ENCODE measurements at places on chromosomes 5 and 9.

GRCh38 chr9:28410411-28410810 is 837.1 kb upstream of the C9orf72 start:
- no peak for DNase-seq

GRCh38 chr5:15420201-15420600 is 79.8 kb upstream of the FBXL7 start:
- no peak for DNase-seq

DNA sequence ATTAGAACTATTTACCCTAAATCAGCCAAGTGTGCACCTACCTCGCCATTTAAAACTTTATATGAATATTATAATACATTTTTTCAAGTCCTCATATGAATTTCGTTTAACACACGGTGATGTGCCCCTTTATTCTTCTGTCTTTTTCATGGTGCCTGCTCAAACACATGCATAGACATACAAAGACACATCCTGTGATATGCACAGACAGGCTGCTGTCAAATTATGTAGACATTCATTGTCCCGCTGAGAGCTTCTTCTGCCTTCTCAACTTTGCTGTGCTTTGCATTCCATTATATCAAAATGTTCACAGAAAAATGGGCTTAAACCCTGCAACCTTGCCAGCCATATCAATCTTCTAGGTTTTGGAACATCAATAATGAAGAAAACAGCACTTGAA is 193.8 kb downstream of the NTRK2 start:
- no peak for DNase-seq

DNA sequence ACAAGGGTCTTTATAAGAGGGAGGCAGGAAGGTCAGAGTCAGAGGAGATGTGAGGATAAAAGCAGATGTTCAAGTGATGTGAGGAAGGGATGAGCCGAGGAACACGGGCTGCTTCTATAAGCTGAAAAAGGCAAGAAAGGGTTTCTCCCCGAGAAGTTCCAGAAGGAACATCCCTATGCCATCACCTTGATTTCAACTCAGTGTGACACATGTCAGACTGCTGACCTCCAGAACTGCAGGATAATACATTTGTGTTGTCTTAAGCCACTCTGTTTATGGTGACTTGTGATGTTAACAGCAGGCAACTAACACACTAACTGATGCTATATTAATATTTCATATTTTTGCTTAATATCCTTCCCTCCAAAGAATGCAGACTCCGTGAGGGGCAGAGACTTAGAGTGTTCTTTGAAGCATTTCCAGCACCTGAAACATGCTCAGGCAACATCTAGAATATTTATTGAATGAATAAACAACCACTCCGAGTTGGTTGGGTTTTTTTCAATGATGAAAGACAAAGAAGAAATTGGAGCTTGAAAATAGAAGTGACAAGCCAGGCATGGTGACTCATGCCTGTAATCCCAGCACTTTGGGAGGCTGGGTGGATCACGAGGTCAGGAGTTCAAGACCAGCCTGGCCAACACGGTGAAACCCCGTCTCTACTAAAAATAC is 77.6 kb upstream of the ADRA1B start:
- DNase-seq = no peak

- no peak for DNase-seq
Observed at GRCh38 chr5:151699071-151699901, 12.6 kb upstream of the SPARC start.

DNA sequence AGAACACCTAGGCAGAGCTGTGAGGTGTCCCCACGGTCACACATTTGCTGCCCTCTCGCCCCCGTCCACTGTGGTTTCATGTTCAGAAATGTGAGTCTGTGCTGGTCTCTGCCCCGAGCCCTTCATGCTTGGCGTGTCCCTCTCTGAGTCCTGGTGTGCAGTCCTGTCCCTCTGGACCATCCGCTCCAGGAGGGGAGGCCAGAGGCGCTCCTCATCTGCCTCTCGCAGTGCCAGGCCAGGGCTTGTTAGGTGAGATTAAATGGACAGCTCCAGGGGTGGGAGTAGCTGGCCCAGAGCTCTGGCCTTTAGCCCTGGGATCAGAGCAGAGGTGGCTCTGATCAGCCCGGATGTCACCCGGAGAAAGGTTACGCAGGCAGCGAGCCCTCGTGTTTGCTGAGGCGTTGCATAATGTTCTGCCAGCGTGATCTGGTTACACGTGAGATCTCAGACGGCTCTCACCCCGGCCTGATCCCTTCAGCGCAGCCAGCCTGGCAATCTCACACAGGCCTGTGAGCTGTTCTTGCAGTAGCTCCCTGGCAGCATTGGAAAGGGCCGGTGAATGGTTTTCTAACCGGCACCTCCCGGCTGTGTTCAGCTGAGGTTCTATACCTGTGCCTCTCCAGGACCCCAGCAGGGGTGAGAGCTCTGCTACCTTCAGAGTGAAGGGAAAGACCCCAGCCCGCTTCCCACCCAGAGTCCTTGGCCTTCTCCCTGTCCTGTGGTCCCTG is 24.5 kb downstream of the PTGES2 start:
- DNase-seq = no peak

DNA sequence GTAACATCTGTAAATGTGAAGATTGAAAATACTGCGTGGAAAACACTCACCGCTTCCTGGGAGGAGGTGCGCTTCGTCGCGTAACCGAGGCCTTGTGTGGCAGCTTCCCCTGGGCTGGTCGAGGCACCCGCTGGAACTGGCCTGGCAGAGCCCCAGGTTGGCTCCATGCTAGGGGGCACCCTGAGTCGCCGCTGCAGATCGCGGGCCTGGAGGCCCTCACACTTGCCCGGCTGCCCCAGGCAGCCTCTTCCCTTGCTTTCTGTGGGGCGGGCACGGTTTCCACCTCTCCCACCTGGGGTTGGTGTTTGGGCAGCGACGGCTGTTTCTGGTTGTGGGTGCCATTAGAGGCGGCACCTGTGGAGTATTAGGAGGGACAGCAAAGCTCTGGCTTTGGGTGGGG is 852 bp downstream of the ZNF354C start:
- DNase-seq = no peak

GRCh38 chr9:27836661-27837401 is 263.6 kb upstream of the C9orf72 start:
- DNase-seq = no peak

DNA sequence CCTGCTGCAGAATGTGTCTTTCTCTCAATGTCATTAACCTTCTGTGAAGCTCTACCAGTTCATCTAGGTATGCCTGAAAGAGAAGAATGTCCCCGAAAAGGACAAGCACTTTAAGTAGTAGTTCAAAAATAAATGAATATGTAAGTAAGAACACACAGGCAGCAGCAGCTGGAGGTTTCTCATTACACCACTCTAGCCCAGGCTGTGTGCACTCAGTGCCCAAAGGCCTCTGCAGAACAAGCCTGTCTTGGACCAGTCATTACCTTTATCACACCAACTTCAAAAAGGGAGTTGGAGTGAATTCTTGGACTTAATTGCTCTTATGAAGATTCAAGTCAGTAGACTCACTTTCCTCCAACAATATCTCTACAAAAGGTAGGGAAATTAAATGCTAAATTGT is 268.8 kb downstream of the MLLT3 start:
- no peak for DNase-seq

DNA sequence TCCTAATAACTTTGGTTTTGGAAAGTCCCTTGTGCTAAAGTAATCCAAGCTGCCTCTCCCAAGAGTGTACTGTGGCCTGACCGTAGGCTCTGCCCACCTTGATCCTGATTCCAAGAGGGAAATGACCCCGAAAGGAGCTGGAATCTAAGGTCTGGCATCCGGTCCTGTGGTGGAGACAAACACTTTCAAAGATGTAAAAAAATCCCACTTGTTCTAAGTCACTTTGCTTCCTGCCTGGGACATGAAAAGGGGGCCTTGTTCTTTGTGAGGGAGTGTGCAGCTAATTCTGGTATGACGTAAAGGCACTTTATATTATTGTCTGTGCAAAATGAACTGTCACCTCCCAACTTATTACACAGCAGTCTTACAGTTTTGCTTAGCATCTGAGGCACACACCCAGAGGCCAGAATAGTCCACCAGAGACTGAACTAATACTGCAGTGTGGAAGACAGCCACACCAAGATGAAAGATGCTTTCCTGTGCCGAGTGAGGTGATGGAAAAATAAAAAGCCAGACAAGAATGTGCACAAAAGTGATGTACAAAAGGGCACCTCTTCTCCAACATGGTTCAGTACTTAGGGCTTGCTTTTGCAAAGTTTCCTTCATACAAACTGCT is 128.7 kb downstream of the SLC12A2 start:
- DNase-seq = no peak

DNA sequence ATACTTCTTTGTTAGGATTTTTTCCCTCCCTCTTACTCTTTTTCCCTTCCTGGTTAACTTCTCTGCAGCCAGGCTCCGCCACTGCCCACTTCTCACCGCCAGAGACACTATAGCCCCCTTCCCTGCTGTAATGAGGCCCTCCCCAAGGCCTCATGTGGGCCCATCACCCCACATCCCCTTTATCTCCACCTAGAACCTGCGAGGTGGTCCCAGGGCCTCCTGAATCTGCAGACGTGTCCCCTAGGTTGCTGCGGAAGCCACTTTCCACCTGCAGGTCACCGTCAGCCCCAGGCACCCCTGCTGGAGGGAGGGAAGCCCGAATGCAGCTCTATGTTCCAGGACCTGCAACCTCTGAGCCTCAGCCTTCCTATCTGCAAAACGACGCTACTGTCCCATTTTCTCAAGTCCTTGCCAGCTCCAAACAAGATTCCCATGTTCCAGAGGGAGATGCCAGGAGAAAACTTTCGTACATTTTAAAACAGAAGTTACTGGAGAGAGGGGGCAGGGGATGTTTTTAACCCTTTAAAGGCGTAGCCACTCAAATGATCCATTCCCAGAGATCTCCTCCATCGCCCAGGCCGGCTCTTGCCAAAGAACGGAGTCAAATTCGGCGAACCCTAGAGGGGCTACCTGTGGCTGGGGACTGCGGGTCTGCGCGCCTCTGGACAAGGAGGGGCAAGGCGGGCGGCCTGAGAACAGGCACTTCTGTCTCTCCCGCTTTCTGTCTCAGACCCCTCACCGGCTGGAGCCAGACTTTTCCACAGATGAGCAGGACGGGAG is 929 bp downstream of the SH3PXD2B start:
- no peak for DNase-seq

GRCh38 chr5:102529031-102529430 is 30.2 kb upstream of the SLCO6A1 start:
- DNase-seq = no peak

- no peak for DNase-seq
Observed at GRCh38 chr5:132098151-132098594, 24.6 kb downstream of the CSF2 start.

- DNase-seq = no peak
Observed at GRCh38 chr5:134511796-134512660, 13.4 kb upstream of the JADE2 start.

Data from hippocampal formation (tissue), 2 donors.